ENCODE measurements at places on chromosomes 13 and 19.

GRCh38 chr13:110151462-110151861 is 155.5 kb downstream of the COL4A1 start:
- DNase-seq: no peak

GRCh38 chr19:21569494-21569865 is 64.1 kb downstream of the ZNF429 start:
- DNase-seq: peak; percentile 33

GRCh38 chr13:27053210-27053884 is 118.3 kb downstream of the USP12 start:
- DNase-seq: no peak

GRCh38 chr13:34941436-34941834 is 635 bp upstream of the NBEA start:
- DNase-seq: no peak

DNA sequence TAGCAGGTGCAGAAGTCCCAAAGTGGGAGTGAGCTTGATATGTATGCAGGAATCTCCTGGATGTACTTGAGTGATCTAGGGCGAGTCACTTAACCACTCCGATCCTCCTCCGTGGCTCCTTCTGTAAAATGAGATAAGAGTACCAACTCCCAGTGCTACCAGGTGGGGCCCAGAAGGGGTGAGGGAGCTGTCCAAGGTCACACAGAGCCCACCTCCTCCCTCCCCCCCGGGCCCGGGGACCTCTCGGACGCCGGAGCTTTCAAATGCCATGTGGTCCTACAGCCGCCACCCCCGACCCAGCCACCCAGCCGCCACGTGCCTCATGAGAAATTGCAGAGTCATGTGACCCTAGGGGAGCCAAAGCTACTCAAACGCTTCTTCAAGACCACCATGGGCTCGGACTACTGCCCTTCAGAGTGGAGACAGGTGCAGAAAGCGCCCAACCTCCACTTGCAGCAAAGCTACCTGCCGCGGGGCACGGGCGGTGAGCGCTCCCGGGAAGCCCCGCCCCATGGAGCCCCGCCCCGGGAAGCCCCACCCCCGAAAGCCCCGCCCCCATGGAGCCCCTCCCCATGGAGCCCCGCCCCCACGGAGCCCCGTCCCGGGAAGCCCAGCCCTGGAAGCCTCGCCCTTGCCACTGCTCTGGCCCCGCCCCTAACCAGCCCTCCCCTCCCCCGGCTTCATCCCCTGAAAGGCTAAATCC is 10.1 kb upstream of the ZNF358 start:
- no peak for DNase-seq

DNA sequence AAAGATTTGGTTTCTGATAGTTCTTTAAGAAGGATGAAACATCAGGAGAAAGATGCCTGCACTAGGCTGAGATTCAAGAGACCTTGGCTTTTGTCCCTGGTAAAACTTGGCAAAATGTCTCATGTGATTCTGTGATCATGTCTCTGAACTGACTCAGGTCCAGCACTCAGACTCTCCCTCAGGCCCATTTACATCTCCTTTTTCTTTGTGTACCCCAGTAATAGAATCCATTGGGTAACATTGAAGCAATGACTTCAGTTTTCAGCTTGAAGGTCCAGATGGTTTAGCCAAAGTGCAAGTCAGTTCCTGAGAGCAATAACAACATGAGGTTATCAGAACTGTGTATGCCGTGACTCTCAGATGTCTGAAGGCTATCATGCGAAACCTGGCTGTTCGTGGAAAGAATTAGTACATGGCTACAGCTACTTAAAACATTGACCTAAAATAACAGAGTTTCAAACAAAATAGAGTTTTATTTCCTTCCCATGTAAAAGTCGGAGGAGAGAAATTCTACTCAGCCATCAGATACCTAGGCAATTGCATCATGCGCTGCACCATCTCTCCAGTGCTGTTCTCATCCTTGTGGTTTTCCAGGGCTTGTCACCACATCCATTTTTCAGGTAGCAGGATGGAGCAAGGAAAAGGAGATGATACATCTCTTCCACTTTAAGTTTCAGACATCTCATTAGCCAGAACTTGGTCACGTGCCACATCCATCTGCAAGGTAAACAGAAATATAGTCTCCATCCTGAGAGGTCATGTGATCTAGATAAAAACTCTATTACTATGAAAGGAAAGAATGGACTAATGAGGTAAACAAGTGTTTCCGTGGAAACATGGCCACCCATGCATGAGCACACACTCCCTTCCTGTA is 117.3 kb downstream of the POSTN start:
- no peak for DNase-seq
